ENCODE measurements at places on chromosomes 2 and 18.

DNA sequence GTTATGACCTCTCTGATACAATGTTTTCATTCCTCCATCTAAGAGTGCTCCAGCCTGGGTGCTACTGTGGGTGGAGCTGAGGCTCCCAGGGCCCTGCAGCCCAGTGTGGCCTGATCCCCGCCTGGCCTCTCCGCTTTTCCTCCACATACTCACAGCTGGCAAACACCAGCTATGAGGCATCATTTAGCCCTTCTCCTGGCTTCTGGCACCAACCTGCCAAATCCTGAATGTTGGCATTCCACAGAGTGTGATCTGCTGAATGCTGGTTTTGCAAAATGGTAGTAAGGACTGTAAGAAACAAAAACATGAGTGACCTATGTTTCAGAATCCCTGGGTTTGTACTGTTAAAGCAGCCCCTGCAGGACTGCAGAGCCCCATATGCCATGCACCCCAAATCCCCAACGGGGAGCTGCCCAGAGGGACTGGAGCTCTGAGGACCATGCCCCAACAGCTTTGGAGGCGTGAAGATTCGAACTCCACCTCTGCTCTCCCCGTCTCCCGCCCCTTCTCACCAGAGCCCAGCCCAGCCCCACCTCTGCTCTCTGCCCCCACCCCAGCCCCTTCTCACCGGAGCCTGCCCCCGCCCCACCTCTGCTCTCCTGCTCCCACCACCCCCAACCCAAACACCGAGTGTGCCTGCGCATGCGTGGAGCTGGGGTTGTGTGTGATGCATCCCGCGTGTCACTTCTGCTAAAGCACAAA lies 4.2 kb downstream of the SLC66A2 start:
- DNase-seq: no peak

DNA sequence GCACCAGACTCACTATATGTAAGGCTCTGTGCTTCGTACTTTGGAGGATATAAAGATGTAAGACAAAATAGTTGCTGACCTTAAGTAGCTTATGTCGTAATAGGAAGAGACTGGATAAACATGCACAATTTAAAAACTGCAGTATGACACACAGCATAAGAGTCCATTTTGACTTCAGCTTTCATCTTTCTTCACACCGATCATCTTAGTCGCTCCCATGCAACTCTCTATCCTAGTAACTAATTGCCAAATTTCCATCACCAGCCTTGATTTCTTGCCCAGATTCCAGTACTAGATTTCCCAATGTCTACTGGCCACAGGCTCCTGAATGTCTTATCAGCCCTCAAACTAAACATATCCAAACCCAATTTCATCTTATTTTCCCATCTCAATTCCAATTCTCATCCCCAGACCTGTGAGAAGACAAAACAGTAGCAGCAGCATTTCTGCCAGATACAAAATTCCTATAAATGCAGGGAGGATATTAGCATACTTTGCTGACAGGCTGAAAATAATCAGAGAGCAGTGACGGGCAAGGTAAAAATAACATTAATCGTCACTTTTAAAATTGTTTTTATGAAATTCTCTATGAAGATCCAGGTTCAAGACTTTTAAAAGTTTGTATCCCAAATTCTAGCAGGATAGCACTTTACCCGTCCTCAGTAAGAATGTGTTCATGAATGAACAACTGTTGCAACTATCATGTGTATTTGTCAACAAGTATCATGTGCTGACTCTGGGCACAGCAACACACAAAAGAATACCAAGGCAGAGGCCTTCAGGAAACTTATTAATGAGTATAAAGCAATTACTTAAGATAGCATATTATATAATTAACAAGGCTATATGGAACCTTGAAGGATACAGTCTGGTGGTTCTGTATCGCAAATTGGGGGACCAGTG lies 42.2 kb downstream of the KIDINS220 start:
- DNase-seq: no peak

DNA sequence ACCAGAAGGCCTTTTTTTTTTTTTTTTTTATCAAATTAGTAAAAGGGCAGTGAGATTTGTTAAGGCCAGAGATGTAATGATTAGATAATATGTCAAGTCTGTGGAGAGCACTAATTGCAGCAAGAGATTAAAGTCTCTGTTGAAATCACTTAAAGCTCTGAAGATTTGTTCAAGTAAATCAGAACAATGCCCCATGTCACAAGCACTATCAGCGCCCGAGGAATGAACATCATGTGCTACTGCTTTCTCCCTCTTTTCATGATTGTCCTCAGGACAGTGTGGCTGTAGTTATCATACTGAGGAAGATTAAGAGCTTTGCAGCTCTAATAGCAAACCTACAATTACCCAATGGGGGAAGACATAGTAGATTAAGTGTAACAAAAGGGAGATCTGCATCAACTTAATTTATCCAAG lies 71.1 kb downstream of the TDRD15 start:
- no peak for DNase-seq

DNA sequence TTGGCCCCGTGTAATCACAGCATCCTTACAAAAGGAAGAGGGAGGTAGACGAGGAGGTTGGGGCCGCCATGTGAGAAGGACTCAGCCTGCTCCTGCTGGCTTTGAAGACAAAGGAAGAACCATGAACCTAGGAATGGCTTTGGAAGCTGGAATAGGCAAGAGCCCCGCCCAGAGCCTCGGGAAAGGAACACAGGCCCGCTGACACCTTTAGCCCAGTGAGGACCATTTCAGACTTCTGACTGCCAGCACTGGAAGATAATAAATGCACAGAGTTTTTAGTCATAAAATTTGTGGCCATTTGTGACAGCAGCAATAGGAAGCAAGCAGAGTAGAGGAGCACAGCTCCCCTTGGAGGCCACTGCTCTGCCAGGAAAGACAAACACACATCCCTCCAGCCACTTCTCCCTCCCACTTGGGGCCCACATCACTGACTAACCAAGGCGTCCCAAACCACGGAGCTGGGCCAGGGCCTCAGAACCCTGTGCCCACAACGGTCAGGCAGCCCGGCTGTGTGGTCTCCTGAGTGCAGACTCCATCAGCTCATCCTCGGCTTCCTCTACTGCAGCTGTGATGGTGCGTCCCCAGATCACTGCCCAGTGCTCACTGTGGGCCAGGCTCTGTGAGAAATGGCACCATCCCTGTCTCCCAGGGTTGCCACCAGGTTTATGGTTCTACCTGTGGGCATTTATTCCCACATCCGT lies 39.7 kb downstream of the TFCP2L1 start:
- no peak for DNase-seq

- DNase-seq: no peak
Measured at GRCh38 chr18:3015851-3016250, 2.9 kb upstream of the LPIN2 start.

GRCh38 chr18:657311-658000 lies at the start of gene TYMS:
Gene TYMS (plus strand): TSS chr18:657653. CDS start chr18:657743, 90 bp downstream.
- DNase-seq: peak; percentile 12

DNA sequence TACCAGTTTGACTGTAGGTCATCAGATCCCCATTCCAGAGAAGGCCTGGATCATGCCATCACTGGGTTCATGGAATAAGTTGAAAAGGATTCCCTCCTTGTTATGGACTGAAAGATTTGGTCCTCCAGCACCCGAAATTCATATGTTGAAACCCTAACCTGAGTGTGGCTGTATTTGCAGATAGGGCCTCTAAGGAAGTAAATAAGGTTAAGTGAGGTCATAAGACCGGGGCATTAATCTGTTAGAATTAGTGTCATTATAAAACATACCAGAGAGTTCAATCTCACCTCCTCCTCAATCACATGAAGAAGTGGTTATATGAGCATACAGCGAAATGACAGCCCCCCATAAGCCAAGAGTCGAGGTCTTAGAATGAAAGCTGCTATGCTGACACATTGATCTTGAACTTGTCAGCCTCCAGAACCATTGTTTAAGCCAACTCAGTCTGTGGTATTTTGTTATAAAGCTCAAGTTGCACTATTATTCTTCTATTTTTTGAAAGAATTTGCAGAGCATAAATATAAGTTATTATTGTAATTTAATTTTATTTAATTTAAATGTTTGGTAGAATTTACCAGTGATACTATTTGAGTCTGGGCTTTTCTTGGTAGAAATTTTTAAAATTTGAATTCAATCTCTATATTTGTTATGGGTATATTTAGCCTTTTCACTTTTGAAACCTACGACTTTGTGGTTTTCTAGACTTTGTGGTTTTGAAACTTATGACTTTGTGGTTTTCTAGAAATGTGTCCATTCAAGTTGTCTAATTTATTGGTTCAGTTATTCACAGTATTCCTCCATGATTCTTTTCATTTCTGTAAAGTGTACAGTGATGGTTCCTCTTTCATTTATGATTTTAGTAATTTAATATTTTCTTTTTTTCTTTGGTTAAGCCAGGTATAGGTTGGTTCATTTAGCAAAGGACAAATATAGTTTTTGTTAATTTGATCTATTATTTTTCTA lies 1206.7 kb upstream of the CDH2 start:
- no peak for DNase-seq

- no peak for DNase-seq
Measured at GRCh38 chr2:217643789-217644301, 358.9 kb downstream of the TNS1 start.

DNA sequence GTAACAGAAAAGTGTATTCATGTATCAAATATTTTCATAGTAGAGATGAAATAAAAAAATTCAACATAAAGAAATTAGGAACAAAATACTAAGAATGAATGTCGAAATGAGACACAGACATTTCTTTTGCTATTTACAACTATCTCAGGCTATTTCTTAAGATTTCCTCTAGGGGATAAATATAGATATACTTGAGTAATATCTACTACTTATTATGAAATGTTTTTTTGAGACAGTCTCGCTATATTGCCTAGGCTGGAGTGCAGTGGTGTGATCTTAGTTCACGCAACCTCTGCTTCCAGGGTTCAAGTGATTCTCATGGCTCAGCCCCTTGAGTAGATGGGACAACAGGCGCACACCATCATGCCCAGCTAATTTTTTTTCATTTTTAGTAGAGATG lies 326.1 kb downstream of the RNF144A start:
- DNase-seq: no peak

GRCh38 chr2:174786066-174786725 lies 21.9 kb upstream of the CHRNA1 start:
- no peak for DNase-seq

DNA sequence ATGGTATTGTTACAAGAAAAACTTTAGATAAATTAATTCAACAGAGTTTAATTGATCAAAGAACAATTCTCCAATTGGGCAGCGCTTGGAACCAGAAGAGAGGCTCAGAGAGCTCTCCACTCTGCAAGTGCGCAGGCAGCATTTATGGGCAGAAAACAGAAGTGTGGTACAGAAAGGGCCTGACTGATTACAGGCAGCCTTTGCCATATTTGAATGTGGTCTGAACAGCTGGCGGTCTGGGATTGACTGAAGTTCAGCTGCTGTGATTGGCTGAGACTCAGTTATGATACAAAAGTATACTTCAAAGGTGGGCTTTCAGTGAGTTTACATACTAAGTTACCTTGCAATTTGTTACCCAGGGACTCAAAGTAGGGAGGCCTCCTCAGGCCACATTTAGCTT lies 301.3 kb upstream of the ID2 start:
- DNase-seq: no peak

DNA sequence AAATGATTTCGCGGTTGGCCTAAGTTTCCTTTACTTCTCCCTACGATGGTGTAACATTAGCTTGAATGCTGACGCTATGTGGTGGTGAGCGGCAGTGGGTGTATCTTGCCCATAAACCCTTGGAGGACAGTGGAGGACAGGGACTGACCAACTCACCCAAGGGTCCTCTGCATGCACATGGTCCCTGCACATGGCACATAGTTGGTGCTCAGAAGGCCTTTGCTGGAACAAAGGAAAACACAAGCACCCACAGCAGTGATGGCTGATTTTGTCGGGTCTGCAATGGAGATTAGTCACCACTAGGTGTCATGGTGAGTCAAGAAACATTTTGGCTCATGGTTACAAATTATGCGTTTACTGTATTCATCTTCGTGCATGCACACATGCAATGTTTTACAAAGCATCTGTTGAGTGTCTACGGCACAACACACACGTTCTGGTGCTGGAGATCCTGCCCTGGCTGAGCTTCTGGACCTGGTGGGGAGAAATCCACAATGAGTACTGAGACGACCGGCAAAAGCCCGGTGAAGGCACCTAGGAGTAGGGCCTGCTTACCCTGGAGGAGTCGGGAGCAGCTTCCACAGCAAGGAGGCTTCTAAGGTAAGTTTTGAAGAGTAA lies 44.0 kb downstream of the PDCL3 start:
- DNase-seq: no peak

DNA sequence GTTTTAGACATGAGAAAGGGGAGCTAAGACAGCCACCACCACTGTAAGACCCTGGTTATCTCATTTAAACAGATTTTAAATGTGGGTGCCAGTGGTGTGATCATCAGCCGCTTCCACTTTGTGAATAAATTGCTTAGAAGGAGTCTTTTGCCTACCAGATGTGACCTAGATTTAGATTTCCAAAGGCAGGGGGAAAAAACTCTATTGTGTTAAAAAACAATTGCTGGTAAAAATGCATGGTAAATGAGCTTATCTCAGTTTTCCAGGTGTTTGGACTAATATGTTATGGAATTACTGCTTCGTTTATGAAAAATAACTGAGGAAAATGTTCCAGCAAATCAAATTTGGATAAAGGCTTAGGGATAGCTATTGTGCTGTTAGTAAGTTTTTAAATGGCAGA lies 466.3 kb upstream of the RAB12 start:
- DNase-seq: no peak

- no peak for DNase-seq
Measured at GRCh38 chr2:10913501-10914271, 2.0 kb downstream of the KCNF1 start.

DNA sequence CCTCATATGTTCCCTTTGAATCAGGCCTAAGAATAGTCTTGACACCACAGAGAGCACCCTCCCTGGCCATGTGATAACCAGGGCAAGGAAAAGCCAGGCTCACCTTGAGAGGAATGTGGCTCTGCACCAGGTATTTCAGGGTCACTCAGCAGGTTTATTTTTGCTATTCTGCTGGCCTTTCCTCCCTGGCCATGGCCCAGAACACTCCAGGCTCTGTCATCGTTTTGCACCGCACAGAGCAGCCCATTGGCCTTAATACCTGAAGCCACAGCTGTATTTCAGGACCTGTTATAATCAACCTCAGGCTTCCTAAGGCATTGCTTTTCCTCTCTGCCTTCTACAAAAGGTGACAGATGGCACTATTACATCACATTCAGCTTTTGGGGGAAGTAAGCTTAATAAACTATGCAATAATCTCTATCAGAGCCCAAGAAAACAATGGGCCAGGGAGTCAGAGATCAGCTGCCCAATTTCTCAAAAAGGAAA lies 668.3 kb downstream of the IRS1 start:
- DNase-seq: no peak

DNA sequence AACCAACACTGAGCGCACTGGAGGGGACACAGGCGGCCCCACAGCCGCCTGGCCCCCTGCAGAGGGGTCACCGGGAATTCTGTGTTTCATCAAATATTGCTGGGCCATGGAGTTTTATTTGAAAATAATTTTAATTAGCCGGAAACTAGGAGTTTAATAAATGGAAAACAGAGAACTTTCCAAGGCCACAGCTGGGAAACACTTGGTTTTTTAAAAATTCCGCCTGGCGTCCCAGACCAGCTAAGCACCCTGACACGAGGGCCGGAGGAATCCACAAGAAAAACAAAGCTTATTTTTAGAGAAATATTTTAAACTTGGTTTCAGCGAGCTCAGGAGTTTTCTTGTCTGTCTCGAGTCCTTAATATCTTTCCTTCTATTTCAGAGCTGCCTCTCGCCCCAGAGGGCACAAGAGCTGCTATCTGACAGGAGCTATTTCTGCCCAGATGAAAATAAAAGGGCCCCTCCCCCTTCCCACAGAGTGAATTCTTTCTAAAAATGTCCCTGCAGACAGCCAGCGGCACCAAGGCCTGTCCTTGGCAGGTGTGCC lies 8.2 kb downstream of the ZFP36L2 start:
- DNase-seq: no peak

All from activated CD4-positive, alpha-beta T cell treated with anti-CD3 and anti-CD28 coated beads for 4 hours (primary cell).